ENCODE measurements at places on chromosomes 12 and 14.

DNA sequence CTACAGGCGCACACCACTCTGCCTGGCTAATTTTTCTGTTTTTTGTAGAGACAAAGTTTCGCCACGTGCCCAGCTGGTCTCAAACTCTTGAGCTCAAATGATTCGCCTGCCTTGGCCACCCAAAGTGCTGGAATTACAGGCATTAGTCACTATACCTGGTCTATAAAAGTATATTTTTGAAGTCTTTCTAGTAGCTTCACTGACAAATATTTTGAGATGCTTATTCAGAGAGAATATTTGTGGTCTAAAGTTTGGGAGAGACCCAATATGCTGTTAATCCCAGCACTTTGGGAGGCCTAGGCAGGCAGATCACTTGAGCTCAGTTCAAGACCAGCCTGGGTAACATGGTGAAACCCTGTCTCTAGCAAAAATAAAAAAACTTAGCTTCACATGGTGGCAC is 22.0 kb upstream of the PPP1R12A start:
- no peak for DNase-seq

GRCh38 chr14:71181215-71182003 is 274.1 kb downstream of the PCNX1 start:
- DNase-seq = no peak

DNA sequence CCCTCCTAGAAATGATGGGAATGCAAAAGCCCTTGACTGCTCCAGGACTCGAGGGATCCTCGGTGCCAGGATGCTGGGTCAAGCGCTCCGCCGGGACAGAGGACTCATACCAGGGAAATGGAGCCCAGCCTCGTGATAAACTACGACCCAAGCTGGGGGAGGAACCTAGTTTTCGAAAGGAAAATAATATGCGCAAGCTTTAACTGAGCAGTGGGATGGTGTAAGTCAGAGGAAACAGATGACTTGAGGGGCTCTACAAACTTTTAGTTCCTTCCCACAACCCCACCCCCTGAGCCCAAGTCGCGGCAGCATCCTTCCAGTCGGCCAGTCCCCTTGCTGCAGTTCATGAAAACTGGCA is 654 bp upstream of the SUPT16H start:
- DNase-seq = no peak

- DNase-seq = peak; percentile 38
Measured at GRCh38 chr14:101070540-101071492, 167.3 kb upstream of the RTL1 start.

DNA sequence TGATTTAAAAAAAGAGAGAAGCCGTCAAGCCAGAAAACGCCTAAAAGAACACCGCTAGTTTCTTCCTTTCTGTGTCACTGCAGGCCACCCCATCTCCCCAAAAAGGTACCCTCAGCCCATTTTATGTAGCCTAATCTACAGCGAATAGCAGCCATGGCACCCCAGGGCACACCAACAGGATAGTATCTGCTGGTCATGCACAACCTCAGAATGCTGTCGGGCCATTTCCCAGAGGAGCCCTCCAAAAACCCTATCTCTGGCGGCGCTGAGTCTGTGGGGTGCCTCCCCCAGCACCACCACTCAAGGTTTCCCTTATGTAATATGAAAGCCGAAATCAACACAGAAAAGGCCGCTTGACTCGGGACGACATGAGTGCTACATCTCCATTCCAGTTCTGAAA is 98.9 kb downstream of the BCL11B start:
- DNase-seq = no peak

DNA sequence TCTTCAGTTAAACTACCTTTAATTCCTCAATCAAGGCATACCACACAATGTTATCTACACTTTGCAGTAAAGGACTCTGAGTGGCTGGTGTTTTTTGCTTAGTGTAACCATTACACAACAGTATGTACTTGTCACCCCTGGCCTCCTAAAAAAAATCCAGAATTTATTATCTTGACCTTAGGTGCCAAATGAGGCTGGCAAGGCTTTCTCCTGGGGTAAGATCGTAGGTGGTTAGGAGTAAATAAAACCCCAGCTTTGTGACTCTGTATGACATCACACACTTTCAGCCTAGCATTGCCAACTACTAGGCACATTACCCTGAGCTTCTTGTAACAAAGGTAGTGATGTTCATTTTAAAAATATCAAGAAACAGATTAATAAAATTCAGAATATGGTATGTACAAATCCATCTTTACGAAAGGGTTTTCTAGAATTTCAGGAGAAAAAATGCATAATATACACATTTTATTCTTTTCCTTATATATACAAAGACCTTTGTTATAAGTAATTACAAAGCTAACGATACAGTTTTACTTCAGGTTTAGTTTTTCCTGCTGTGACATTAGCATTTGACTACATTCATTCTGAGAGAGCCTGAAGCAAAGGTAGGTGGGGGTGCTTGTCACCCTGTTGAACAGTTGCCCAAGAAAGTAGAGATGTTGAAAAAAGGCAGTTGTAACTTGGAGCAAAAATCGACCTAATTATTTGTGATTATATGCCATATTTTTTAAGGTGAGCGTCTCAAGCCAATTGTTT is 13.5 kb downstream of the TCL1A start:
- DNase-seq = no peak

GRCh38 chr12:42143452-42144157 is 1.1 kb downstream of the GXYLT1 start:
- DNase-seq = no peak

DNA sequence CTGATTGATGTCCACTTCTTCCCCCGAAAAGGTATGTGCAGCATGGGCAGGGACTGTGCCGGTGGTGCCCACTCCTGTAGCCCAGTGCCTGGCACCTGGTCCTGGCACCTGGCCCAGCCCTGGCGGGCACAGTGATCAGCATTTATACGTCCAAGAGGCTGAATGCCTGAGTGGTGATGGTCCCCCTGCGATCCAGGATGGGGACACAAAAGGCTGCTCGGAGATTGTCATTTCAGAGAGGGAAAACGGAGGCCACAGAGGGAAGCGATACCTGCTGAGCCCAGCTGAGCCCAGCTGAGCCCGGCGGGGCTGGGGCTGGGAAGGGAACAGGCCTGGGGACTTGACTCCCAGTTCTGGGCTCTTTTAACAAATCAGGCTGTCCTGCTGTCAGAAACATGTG is 55.8 kb downstream of the PRIMA1 start:
- DNase-seq = no peak

- DNase-seq = no peak
Measured at GRCh38 chr12:111505601-111506036, 93.5 kb downstream of the ATXN2 start.

GRCh38 chr14:74611650-74612349 is at the start of gene LTBP2:
Gene LTBP2, minus strand, starts transcription at chr14:74612237. Its CDS starts 293 bp downstream, at chr14:74611944.
- peak; percentile 54 for DNase-seq

- DNase-seq = no peak
Measured at GRCh38 chr12:122421187-122421820, 1.2 kb downstream of the CLIP1 start.

GRCh38 chr14:99378782-99379214 is 101.9 kb downstream of the SETD3 start:
- DNase-seq = no peak

GRCh38 chr12:124780752-124781685 is 82.6 kb downstream of the SCARB1 start:
- no peak for DNase-seq

DNA sequence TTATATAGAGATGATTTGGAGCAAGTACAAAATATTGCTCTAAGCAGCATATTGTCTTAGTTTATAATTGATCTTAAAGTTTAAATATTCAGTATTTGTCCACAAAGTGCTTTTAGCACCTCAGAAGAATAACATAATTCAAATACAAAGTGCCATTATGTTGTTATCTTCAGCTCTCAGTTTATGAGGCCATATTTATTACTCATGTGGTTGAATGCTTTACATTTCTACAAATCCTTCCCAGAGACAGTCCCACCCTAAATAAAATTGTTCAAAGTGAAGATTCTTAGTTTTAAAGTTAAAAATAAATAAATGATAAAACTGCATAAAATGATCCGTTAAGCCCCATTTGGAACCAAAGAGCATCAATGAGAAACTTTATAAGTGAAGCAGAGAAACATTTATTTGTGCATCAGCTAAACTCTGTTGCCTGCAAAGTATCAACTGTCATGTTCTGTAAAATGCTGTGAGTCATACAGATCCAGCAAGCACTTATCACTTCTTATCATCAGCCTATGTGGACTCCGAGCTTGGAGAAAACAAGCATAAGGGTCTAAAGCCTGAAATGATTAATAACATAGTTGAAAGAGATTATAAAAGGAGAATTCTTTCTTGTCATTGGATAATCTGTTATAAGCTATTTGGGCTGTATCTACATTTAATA is 218.9 kb downstream of the ADAMTS20 start:
- no peak for DNase-seq

DNA sequence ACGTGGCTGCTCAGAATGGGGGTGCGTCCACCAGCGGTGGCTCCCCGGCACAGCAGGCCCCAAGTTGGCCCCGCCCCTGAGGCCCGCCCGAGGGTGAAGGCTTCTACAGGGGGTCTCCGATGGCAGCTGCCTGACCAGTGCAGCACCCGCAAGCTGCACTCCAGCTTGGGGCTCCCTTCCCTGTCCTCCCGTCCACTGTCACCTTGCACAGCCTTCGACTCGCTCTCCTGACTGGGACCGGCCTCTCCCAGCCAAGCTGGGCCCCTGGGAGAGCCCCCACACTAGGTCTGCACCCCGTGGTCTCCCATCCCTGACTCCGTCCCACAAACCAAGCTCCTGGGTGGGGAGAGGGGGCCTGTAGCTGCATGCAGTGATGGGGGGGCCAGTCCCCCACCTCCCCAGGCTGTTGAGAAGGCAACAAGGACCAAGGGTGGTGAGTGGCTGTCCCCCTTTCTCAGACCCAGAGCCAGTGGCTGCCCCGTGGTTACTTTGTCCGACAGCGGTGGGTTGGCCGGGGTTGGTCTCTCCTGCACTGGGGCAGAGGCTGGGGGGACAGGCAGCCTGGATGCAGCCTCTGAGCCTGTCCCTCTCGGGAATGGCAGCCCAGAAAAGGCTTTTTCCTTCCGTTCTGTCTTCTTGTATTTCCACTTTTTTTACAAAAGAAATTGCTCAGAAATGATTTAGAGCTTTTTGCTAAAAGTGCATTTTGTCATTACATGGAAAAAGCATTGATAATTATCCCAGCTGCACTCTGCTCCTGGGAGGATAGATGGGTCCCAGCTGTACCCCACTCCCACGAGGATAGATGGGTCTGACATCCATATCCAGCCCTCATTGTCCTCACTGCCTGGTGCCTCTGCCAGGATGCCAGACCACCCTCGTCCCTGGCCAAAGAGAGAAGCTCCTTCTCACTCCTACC is 217.0 kb downstream of the KIF26A start:
- DNase-seq = no peak

- DNase-seq = no peak
Measured at GRCh38 chr12:80165746-80166145, 66.4 kb downstream of the OTOGL start.
